Activated T-cell treated with anti-CD3 and anti-CD28 coated beads for 1 hour (primary cell): ENCODE measurements at places on chromosomes 11 and 22.

GRCh38 chr11:19365743-19366410, 125.1 kb upstream of the E2F8 start:
- no peak for DNase-seq

DNA sequence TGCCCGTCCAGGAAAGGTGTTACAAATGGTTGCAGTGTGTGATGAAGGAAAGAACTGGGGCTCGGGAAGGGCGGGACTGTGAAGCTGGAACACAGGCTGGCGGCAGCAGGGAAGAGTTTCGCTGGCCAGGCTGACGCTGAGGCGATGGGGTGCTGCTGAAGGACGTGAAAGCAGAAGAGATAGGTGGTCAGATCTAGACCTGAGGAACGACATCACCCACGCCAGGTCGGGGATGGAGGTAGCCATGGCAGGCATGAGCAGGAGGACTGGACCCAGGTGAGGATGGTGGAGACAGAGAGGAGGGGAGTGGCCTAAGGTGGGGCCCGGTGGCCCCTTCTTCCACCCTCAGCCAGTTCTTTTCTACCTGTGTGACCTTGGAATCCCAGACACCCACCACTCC, 9.1 kb downstream of the CDC42EP2 start:
- DNase-seq, result no peak

DNA sequence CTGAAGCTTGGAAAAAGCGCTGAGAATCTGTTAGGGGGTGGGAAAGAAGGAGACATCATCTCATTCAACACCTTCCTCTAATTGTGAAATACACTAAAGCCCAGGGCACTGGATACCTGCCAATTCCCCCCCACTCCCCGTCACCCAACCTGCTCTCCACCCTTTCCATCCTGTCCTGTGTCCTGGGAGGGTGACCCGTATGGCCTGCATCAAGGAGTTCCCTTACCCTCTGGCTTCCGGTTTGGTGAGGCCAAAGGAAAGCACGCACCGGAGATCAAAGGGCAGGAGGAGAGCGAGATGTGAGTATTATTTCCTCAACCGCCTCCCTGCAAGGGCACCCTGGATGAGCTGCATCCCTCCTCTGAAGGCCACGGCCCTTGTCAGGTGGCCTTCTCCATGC, 65.0 kb upstream of the PTPRJ start:
- no peak for DNase-seq

DNA sequence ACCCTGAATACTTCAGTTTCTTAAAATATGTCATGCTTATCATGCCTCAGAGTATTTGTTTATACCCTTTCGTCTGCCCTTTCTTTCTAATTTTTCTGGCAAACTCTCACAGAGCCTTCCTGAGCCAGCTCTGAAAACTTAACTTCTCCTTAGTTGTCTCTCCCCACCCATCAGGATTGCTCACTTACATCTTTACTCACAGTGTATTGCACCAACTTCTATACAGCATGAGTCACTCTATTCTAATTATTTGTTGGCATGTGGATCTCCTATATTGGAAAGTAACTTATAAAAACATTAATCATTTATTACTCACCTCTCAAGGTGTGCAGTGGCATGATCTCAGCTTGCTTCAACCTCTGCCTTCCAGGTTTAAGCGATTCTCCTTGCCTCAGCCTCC, 114.9 kb downstream of the FANCF start:
- no peak for DNase-seq

- DNase-seq, result no peak
These were observed 39.0 kb downstream of the IGLL5 start for GRCh38 chr22:22926370-22927195.

DNA sequence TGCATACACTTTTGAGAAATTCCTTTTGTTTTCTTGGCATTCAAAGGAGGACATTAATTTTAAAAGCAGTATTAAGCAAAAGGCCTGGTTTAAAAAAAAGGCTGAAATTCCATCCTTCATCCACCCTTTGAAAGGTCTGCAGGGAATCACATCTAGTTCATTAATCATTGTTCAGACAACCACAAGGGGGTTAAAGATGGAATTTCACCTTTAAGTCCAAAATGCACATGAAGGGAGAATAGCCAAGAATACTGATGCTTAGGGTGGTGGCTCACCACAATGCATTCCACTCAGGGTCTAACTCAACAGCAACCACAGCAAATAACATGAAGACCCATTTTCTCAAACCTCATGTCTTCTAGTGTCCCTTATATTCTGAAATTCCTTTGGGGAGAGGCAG, 256.9 kb downstream of the CADM1 start:
- no peak for DNase-seq

GRCh38 chr11:75330291-75330690, 21.2 kb downstream of the ARRB1 start:
- DNase-seq, result no peak

GRCh38 chr11:66957971-66958231, 282 bp downstream of the PC start:
- DNase-seq, result no peak

- DNase-seq, result no peak
These were observed 610.1 kb upstream of the ANO5 start for GRCh38 chr11:21582791-21583190.

- no peak for DNase-seq
These were observed 109.9 kb downstream of the MICAL2 start for GRCh38 chr11:12220305-12220704.

- DNase-seq, result peak; percentile 45
These were observed 32.7 kb downstream of the FLI1 start for GRCh38 chr11:128726458-128727139.

GRCh38 chr22:31079095-31079642, 1.9 kb upstream of the SMTN start:
- no peak for DNase-seq

DNA sequence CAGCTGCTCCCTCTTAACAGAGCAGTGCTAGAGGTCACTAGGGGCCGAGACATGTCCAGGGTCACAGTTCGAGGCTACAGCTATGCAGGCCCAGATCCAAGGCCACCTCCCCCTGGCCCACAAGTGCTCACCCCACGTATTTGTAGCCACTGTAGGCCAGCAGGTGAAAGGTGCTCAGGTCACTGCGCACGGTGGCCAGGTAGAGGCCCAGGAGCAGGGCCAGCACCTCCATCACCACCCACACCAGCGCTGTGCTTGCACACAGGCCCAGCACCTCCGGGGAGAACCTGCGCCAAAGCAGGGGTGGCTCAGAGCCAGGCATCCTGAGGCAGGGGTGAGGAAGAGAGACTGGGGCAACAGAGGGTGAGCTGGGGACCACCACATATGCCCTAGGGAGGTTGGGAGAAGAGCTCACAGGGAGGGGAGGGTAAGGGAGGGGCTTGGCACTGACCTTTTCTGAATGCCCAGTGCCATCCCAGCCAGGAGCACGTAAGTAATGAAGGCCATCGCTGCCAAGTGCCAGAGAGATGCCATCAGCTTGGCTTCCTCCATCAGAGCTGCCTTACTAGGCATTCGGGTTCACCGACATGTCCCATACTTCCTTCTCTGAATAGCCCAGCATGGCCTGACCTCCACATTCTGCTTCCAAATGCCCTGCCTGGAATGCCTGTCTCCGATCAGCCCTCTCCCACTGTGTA, 3.5 kb downstream of the YIF1A start:
- DNase-seq, result no peak

DNA sequence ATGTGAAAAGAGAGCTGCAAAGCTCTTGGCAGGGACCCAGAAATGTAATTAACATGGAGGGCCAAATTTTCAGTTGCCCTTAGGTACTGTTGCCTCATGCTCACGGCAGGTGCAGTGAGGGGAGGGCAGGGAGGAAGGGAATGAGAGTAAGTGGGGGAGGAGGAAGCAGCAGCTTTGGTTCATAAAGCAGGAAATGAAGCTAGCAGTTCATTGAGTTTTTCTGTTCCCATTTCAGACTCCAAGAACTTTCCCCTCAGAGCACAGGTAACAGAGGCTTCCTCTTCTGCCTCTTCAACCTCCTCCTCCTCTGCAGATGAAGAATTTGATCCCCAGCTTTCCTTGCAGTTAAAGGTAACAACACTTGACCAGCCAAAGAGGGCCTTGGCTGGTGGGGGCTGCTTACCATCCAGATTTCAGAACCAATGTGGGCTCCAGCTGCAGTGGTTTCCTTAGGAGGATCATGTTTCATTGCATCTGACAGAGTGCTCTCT, 57.9 kb upstream of the PARVA start:
- DNase-seq, result no peak

- DNase-seq, result no peak
These were observed 17.9 kb downstream of the MYEOV start for GRCh38 chr11:69311767-69312385.

DNA sequence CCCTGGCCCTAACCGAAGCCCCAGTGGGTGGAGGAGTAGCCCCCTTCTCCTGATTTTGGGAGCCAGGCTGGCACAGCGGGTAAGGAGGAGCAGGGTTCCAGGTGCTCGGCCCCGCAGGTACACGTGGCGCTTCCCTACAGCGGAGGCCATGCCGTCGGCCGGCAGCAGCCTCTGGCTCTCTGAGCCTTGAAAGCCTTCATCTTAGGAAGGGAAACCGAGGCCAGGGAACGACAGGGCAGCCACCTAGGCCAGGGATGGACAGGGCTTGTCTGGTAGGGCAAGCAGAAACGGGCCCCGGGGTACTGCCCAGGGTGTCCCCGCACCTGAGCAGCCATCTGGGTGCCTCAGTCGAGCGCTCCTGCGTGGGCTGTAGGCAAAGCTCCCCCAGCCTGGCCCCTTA, 28.7 kb downstream of the MOB2 start:
- DNase-seq, result no peak

DNA sequence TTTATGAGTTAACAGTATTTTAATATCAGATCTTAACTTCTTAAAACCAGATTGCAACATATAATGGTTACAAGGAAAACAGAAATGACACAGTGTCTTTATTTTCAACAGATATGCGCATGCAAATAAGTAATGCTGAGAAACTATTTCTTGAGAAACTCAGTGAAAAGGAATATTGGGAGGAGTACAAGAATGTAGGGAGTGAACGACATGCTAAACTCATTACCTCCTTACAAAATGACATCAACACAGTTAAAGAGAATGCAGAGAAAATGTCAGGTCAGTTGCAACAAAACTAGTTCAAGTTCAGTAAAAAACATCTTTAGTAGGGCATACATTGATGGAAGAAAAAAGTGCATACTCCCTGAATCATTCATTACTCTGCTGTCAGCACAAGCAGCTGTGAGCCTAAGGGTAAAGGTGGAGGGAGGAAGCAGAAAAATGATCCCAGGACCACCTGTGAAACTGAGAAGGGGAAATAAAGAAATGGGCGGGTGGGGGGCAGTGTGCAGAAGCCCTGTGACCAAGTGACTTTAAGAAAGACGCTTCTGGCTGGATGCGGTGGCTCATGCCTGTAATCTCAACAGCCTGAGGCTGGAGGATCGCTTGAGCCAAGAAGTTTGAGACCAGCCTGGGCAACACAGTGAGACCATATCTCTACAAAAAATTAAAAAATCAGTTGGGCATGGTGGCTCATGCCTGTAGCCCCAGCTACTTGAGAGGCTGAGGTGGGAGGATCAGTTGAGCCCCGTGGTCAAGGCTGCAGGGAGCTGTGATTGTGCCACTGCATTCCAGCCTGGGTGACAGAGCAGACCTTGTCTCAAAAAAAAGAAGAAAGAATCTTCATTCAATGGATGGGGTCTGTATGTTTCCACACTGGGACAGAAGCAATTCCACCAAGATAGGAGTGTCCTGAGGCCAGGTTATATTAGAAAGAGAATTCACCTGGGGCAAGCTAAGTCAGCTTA, 31.2 kb downstream of the CCDC83 start:
- DNase-seq, result no peak

DNA sequence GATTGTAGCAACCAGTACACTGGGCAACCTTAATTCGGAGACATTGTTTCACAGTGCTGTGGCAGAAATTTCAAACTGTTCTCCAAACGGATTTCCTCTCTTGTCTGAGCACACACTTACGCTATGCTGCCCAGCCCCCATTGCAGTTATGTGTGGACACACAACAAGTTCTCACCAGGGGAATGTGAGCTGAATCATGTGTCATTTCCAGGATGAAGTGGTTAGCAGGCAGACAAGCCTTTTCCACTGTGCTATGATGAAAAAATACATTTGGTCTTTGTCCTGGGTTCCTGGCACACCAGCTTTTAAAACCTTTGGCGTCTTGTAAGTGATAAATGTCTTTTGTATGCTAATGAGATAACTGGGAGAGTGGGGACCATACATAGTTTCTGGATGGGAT, 46.9 kb upstream of the SYT9 start:
- no peak for DNase-seq

DNA sequence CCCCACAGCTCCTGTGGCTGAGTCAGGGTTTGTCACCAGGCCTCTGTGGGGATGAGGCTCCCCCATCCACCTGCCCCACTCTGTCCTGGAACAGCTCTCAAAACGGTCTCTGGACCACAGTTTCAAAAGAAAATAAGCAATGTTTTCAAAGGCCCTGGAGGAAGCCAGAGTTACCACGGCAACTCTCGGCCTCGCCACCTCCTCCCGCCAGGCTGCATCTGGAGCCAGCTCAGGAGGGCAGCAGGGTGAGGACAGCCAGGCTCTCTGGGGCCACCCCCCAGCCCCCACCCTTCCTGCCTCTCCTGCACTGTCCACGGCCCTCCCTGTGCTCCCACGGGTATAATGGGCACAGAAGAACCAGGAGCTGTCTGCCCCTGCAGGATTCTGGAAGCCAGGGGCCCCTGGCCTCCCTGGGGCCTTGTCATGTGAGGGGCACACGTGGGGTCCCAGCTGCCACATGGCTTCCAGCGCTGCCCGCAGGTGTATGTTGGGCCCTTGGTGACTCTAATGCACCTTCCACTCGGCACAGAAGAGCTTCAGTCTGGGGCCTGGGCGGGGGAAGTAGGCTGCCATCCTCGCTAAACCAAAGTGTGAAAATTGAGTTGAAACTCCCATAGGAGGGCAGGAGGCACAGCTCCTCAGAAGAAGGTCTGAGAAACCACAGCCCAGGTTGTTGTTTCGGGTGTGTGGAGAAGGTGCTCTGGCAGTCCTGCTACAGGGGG, 10.3 kb downstream of the CD81 start:
- no peak for DNase-seq
